Karpas-422 (cell line): ENCODE measurements at places on chromosomes 2 and 18. TPM values are rescaled to one million over a fixed set of nuclear protein-coding genes. Genes with fewer than 3 reads are reported as not detected.
A peak's percentile ranks its signal among the peaks of the same experiment; 100 is the strongest.

DNA sequence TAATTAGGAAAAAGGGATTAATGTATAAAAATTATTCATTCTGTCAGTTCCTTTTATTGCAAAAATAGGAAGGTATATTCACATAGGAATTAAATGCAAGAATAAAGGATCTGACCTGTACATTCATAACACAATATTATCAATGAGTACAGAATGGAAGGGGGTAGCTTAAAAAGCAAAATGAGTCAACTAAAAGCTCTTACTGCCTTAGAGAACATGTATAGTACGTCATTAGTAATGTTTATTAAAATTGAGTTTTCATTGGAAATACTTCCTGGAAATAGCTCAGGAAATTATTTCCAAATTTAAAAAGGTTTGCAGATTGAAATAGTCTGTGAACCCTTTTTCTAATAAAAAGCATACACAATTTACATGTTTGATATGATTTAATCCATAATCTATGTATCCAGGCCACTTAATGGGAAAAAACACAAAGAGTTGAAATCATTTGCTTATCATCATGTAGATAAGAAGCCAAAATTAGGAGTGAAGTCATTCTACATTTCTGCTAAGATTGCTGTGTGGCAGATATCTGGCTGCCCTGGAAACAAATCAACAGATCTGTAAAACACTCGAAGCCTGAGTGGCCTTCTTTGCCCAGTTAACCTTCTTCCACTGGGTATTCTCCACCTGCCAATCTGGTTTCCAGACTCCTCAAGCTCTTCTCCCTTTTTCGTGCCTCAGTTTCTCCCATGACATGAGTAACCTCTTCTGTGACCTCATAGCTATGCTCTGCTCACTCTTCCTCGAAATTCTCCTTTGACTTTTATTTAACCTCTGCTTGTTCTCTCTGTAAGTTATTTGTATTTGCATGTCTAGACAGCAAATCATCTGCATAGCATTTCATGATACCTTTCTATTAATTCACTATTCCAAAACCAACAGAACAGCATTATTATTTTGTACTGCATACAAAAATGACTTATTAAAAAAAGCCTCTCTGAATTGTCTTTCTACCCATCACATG, 181.2 kb upstream of the REV1 start:
- DNase-seq: no peak

IKZF2 gene
- total RNA-seq: 0.54 and 1.3 TPM in 2 replicates

DNA sequence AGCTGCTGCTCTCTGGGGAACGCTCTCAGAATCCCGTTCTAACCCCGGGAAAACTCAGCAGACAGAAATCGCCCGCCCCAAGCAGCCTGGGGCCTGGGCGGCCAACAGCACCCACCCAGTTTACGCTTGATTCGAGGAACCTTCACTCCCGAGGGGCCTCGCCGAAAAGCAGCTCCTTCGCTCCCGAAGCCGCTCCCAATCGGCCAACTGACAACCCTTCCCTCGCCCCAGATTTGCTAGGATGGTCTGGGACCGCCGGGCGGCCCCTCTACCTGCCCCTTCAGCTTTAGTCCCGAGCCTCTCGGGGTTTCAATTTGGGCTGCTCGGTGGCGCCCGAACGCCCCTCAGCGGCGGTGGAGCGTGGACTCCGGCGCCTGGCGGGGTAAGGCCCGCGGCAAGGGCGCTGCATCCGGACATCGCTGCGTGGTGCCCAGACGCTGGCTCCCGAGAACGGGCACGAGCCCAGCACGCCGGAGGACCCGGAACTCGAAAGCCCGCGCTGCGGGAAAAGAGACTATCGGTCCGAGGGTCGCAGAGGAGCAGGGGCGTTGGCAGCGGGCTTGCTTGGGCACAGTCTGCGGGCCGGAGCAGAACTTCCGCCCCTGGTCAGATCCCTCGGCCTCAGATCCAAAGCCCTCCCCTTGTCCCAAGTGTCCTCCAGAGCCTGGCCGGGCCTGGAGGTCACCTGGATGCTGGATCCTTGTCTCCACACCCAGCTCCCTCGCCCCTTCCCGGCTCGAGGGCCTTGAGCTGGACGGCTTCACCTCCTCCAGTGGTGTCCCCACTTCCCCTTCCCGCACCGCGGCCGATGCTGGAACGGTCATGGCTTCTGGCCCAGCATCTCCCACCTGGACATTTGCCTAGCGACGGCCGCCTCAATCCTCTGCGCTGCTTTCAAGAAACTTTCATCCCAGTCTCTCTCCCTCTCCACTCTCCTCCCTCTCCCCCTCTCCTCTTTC, 3.0 kb upstream of the OTX1 start:
- no peak for DNase-seq

DNA sequence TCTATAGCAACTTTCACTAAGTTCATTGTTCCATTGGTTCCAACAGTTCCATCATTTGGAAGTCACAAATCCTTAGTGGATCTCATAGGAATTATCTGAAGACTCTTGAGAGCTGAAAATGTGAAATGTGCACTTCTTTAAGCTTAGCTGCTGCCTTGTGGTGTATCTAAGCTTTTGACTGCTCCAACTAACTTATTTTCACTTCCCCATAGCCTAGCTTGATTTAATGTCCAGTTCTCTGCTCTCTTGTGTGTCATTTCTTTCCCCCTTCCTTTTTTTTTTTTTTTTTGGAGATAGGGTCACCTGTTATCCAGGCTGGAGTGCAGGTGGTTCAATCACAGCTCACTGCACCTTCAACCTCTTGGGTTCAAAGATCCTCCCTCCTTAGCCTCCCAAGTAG, 34.9 kb upstream of the CD302 start:
- DNase-seq: no peak

- DNase-seq: no peak
Observed at GRCh38 chr18:26462355-26462754, 86.0 kb downstream of the KCTD1 start.

- peak; percentile 89 for DNase-seq
Observed at GRCh38 chr2:121565389-121566250, 34.9 kb downstream of the RNU4ATAC start.

DNA sequence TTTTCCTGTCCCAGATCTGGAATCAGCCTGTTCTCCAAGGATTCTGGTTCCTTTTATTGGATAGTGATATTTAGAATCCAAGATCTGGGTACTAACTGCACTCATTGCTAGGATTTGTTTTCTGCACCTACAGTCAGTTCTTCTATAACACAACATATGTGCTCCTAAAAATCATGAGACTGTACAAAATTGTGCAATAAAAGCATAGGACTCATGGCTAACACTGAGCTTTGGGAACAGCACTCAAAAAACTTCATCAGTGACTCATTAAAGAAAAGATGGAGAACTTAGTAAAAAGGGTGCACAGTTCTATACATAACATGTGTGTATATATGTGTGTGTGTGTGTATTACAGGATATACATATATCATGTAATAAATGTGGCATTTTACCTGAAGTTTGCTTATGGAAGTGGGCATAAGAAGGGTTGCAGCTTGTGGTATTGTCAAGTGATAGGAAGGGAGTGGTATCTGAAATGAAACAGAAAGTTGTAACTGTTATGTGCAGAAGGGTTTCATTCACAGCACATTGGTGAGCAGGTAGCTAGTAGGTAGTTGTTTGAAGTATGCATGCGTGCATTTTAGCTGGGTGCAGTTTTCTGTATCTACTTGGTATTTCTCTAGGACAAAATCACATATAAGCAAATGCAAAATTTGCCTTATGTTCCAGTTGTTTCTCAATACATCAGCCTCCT, 5.9 kb upstream of the SCYGR2 start:
- no peak for DNase-seq

DNA sequence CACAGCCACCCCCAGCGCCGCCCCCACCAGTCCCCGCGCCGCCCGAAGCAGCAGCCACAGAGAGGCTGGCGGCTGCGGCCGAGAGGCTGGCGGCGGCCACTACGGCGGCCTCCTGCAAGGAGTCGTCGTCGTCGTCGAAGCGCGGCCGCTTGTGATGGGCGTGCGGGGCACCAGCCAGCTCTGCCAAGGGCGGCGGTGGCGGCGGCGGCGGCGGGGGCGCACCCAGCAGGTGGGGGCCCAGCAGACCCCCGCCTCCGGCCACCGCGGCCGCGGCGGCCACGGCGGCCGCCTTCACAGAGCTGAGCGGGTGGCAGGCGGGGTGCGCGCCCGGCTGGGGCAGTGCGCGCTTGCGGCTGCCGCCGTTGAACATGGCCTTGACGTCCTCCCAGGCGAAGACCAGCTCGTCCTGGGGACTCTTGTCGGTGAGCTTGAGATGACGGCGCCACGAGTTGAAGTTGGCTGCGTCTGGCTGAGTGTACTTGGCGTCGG, 3.3 kb downstream of the SKOR2 start:
- no peak for DNase-seq

GRCh38 chr18:48023334-48024008, 93.0 kb upstream of the SMAD2 start:
- DNase-seq: peak; percentile 82

DNA sequence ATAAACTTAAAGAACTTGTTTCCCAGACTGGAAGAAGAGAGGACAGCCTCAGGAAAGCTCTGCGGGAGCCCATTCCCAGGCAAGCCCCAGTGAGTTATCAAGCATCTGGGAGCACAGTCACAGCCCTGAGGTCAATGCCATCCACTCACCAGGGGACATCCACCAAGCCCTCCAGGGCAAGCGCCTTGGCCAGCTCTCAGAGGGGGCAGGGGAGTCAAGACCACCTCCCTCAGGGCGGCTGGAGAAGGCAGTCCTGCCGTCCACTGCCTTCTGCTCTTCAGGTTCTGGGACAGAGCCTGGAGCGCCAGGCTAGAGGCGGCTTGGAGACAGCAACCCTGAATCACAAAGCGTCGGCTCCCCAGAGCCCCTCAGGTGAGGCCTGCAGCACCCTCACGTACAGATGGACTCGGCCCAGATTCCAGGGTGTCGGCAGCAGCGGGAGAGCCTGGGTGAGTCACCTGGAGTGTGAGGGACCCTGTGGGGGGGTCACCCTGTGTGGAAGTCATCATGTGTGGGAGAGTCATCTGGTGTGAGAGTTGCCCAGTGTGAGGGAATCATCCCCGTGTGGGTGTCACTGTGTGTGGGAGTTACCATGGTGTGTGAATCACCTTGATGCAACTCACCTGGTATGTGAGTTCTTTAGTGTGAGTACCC, 100.9 kb upstream of the TEX51 start:
- no peak for DNase-seq

DNA sequence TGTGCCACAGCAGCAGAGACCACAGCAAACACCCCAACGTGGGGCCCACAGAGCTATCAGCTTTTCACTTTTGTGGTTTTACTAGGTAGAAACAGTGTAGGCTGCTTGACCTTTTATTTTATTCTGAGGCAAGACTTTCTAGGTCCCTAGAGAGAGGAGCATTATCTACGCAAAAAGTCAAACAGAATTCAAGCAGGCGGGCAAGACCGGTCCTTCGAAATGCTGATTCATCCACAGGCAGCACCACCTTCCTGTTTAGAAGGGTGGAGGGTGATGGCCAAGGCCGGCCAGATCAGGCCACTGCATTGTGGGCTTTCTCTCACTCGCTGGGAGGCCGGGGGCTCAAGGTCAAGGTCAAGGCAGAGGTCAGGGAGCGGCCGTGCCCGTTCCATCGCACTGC, 573.0 kb downstream of the GALR1 start:
- DNase-seq: no peak

- no peak for DNase-seq
Observed at GRCh38 chr18:11667578-11667977, 21.5 kb upstream of the GNAL start.

GBX2 gene
- not detected in 2 replicates for total RNA-seq

GRCh38 chr2:37427241-37427640, 82.8 kb downstream of the QPCT start:
- DNase-seq: no peak

DNA sequence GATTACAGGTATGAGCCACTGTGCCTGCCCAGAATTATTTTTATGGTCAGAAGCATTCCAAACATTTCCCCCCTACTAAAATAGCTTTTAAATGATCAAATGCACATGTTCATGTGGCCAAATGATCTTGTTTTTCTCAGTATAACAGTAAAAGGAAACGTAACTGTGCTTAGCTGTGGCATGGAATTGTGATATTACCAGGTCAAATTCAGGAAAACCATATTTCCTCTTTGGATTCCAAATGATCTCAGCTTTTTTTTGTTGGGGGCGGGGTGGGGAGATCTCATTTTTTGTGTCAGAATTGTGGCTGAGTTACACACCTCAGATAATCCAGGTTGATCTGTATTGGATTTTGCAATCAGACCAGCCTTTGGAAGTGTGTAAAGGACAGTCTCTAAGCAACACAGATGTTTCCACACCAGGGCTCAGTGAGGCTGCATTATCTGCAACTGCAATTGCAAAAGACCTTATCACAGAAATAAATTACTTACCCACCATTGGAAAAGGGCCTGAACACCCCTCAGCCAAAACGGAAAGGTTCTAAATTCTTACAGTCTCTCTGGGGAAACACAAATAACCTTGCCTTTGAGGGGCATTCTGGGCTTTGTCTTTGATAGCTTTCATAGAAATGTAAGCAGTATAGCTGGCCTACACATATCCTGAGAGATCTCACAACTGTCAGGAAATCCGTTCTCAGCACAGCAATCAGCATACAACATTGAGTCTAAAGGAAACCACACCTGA, 8.4 kb downstream of the CASP10 start:
- DNase-seq: peak; percentile 41

DNA sequence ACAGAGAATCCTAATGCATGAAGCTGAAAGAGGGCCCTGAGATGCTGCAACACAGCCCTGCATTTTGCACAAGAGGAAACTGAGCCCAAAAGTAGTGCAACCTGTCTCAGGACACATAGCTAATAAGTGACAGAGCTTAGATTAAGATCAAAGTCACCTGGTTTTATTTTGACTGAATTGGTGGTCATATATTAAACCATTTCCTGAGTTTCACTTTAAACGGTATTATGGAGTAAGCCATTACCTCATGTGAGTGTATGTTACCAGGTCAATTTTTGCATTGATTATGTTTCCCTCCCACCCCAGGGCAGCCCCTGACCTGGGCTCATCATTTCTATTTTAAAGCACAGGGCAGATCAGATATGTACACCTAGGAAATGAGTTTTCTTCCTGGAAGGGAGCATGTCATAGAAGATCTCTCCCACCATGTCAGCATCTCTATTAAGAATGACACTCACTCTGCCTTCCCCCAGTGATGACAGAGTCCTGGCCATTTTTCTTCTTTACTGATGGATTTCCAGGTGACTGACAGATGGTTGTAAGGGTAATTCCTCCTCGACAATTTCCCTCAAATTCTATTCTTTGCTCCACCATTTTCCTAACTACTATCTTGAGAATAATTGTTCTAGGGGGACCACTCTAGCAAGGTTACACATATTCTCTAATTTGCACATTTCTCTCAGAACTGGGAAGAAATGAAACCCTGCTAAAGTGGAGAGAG, 441.3 kb upstream of the SLC14A2 start:
- no peak for DNase-seq

DNAJC5G gene
- total RNA-seq: not detected in 2 replicates

DNA sequence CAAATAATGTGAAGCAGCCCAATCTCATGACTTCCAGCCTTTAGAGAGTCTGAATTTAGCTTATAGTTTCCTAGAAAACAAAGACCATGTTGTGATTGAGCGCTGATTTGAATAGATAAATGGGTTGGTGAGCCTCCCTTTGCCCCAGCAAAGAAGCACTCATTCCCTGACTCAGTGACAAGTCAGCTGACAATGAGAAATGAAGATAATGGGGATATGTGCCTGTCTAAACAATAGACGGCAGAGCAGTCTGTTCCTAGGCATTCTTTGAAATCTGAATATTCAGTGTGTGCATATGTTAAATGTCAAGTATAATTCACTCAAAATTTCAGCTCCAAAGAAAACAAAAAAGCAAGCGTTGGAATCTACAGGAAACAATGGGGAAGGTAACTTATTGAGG, 34.8 kb upstream of the LINC00305 start:
- DNase-seq: no peak
